ENCODE measurements at places on chromosomes 3 and 15.
A peak's percentile ranks its signal among the peaks of the same experiment; 100 is the strongest.

DNA sequence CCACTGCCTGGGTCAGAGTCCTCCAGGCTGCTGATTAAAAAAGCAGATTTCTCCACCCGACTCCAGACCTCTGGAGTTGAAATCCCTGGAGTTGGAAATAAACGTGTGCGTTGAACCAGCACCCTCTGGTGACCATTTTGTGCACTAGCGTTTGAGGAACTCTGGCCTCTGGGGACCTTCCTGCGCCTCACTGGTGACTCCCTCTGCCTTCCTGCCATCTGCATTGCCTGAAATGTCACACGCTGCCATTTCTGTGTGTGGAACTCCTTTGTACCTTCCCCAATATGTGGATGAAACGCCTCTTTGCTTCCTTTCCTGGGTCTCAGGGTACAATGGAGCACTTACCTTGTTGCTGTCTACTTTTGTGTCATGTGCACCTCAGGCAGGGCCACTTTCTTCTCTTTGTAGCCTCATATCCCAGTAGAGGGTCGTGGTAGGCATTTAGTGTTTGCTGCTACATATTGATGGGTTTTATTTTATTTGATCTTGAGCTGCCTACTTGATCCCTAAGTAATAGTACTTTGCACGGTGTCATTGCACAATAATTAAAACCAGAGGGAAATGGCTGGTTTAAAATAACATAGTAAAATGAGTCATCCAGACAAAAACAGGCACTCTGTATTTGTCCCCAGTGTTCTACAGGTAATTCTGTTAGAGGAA, 56.8 kb downstream of the GPR171 start:
- H3K4me1 ChIP-seq = peaks cover 7% of the 10 kb centered on the region
- H3K27ac ChIP-seq = no peak overlapping the region
- H3K27me3 ChIP-seq = no peaks in the 10 kb centered on the region

- H3K27me3 ChIP-seq = no peaks in the 10 kb centered on the region
- no peak overlapping the region for H3K27ac ChIP-seq
- DNase-seq = no peak
- H3K36me3 ChIP-seq = no peaks in the 10 kb centered on the region
- H3K4me1 ChIP-seq = no peaks in the 10 kb centered on the region
Measured at GRCh38 chr3:41477399-41478014, 278.2 kb downstream of the CTNNB1 start.

GRCh38 chr15:99211926-99212325, 37.5 kb downstream of the TTC23 start:
- no peaks in the 10 kb centered on the region for H3K36me3 ChIP-seq
- H3K27ac ChIP-seq = no peak overlapping the region
- H3K4me3 ChIP-seq = no peak overlapping the region
- no peak for DNase-seq
- H3K4me1 ChIP-seq = peaks cover 23% of the 10 kb centered on the region

DNA sequence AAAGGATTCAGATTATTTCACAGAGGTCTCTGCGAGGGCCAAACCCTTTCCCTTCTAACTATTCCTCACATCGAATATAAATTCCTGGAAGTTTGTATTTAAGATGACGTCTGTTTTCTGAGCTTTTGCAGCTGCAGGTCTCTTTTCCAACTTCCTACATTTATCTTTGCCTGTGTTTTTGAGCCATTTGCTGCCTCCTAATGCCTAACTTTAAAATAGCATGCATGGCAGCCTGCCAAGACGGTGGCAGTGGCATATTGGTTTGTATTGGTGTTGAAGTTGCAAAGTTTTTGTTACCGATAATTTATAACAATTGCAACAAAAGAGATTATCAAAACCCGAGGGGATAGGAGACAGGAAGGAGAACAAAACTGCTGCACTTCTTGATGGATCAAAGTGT, 187.1 kb upstream of the DNAJC19 start:
- no peaks in the 10 kb centered on the region for H3K27me3 ChIP-seq
- H3K4me3 ChIP-seq = no peak overlapping the region
- peak; percentile 34 for DNase-seq
- H3K27ac ChIP-seq = no peak overlapping the region

GRCh38 chr3:148642616-148643015, 55.1 kb upstream of the AGTR1 start:
- H3K27me3 ChIP-seq = no peaks in the 10 kb centered on the region
- no peak overlapping the region for H3K27ac ChIP-seq
- no peak overlapping the region for H3K4me3 ChIP-seq
- no peak for DNase-seq
- peaks cover 3% of the 10 kb centered on the region for H3K4me1 ChIP-seq
